ENCODE measurements at places on chromosomes 2 and 18.

DNA sequence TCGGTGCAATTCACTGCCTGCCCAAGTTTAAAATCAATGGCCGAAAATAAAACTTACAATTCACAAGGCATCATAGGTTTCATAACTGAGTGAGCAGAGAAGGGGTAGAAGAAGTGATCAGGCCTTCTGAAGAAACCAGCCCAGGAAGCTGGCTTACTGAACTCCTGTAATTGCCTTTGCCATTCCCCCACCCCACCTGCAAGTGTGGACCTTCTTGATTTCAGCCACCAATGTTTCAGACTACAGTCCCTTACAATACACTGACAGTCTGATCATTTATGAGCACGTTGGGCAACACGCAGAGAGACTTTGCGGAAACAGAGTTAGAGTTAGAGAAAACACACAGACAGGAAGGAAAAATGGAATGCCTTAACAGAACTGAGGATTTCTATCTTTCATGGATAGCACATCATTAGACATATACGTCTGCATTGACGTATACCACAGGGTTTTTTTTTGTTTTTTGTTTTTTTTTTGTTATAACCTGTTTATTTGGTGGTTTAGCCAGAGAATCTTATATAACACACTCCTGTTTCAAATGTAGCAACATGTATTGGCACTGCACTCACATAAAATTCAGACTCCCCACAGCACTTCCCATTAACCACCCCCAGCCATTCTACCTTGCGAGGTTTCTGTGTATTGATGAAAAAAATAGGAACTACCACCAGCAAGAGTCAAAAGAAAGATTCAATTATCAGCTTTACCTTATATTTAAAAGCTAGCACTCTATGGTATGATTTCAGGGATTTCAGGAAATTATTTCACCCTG is 126.4 kb downstream of the CACNB4 start:
- DNase-seq = no peak

DNA sequence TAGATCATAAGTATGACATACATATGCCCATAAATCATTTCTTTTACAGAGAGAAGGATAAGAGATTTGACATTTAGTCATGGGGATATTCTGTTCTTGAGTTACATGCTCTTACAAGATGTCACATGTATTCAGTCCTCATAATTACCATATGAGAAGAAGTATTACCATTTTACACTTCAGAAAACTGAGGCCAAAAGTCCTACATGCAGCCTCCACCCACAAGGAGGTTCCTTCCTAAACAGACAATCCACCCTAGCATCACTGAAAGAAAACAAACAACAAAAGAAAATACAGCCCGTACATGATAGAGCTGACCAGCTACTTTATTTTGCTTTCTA is 335.1 kb downstream of the SETBP1 start:
- DNase-seq = no peak

DNA sequence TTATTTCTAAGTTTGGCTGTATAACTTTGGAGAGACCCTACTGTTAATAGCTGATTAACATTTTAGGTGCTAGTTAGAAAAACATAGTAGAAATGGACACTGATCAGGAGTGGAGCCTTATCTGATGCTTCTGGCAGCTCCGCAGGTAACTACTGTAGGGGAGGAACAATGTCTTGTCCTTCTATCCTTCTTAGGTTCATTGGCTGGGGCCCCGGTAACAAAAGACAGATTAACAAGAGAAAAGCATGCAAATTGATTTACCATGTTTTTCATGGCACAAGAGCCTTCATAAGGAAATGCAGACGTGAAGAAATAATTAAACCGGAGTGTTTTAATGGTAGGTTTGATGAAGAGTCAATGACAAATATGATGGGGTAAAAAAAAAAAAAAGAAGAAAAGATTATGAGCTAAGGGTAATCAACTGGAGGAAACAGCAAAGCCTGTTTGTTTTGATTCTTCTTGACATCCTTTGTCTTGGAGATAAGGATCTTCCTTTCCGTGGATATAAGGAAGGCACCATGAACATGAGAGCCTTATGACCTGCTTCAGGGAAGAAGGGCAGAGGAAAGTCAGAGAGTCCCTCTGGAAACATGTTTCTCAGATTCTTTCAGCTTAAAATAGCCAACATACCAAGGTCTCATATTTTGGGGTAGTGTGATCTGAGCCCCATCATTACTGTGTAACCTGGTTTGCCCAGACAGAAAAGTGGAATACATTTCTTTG is 62.4 kb upstream of the GCFC2 start:
- no peak for DNase-seq

DNA sequence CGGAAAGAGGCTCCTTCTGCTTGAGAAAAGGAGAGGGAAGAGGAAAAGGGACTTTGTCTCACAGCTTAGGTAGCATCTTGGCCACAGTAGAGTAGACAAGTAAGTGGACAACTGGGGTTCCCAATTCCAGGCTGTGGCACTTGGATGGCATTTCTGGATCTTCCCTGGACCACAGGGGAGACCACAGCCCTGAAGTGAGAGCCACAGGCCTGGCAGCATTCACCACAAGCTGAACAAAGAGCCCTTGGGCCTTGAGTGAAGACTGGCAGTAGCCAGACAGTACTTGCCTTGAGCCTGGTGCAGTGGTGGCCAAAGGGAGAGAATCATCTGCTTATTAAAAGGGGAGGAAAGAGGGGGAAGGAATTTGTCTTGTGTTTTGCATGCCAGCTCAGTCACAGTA is 226.1 kb upstream of the KLHL14 start:
- no peak for DNase-seq

GRCh38 chr2:172095905-172096625 is 6.6 kb downstream of the DLX2 start:
- DNase-seq = no peak

- DNase-seq = no peak
Measured at GRCh38 chr2:157182834-157183396, 74.6 kb upstream of the GALNT5 start.

DNA sequence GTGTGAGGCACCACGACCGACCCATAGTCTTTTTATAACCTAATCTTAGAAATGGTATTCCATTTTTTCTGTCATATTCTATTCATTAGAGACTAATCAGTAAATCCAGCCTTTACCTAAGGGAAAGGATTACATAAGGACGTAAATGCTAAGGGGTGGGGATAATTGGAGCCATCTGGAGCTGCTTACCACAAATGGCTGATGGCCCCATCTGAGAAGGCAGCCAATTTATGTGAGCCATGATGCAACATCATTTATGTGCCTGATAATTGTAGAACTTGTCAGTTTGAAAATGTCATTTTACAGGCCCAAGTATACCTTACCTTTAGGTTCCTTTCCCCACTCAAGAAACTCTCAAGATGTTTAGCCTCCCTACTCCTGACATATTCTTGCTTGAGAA is 44.0 kb downstream of the ARHGEF33 start:
- DNase-seq = no peak
